ENCODE measurements at places on chromosomes 1 and 21.

GRCh38 chr1:43818691-43819090, 111.4 kb downstream of the ST3GAL3 start:
- DNase-seq = no peak

GRCh38 chr1:202703191-202703590, 7.1 kb downstream of the SYT2 start:
- DNase-seq = no peak

DNA sequence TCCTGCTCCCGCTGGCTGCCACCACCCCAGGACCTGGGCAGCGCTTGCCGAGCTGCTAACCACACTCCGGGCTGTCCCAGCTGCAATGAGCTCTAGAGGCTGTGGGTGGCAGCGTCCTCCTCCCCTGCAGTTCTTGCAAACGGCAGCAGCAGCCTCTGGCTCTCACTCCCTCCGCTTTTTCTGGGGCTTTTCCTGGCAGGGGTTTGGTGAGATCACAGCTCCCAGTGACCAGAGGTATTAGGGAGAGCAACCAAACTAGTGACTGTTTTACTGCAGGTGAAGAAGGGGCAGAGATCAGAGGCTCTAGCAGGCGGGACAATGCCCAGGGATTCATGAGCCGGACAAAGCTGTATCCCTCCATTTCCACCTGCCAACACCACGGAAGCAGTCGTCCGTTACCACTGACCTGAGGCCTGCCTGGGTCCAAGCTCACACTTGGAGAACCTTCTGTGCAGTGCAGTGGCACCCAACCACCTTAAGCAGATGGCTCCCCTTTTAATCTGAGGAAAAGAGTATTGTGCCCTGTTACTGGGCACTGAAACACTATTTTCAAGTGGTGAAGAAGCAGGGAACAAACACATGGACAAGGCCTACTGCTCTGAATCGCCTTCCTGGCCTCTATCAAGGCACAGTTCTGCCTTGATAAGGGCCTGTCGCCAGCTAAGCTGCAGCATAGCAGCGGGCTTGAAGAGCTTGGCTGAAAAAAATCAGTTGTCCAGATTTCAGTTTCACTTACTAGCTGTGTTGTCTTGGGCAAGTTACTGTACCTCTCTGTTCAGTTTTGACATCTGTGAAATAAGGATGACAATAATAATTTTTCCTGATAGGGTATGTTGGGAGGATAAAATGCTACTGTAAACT, at the start of gene F5:
Gene F5, minus strand, starts transcription at position 87 of the 861 bp plus-strand sequence. CDS start 95 bp downstream, outside the sequence.
- DNase-seq = peak; percentile 75

GRCh38 chr21:44677881-44678280, 4.1 kb downstream of the KRTAP12-1 start:
- DNase-seq = no peak

DNA sequence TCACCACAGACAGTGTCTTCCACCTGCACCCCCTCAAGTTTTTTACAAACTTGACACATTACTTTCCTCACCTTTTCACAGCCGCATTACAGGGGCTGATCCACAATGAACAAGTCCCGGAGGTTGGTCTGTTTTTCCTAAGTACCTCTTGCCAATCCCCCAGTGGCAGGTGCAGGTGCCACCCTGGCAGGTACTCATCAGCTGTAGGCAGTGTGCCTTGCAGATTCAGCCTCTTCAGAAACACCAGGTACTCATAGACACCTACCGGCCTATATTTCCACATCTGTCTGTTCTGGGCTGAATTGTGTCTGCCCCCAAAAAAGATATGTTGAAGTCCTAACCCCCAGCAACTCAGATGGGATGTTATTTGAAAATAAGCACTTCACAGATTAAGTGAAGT, 81.4 kb upstream of the CNIH3 start:
- DNase-seq = no peak

GRCh38 chr1:1250786-1251284, 4.3 kb upstream of the C1QTNF12 start:
- no peak for DNase-seq

DNA sequence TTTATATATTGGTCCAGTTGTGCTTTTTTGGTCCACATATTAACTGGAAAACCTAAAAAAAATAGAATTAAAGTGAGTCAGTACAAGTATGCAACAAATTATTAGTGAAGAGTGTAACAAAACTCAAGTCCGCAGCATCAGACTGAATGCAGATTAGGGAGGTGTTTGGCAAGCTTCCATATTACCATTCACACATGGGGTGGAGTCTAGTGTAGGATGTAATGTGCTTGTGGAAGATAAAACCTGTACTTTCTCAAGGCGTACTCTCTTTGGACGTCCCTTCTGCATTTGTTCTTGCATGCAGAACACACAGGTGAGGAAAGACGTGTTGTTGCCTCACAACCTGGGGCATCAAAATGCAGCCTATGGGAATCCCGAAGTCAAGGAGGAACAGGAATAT, 668.7 kb downstream of the MRPL39 start:
- no peak for DNase-seq

GRCh38 chr1:241716915-241717656, 65.0 kb downstream of the WDR64 start:
- DNase-seq = no peak

GRCh38 chr1:81220614-81221071, 580.1 kb upstream of the ADGRL2 start:
- DNase-seq = no peak

DNA sequence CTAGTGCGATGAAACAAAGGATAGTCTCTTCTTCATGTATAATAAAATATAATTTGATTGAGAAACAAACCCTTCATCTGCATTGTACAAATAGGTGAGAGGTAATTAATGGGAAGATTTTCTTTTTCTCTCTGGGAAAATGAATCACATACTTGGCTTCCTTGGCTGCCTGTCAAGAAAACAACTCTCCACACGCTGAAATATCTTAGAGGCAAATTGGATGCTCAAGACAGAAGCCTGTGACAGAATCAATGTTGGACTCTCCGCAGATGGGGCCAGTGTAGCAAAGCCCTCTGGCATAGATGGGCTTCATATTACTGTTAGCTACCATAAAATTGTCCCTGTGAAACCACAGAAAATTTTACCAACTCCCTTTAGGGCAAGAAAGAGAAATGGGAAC, 186.6 kb downstream of the GRIK1 start:
- no peak for DNase-seq

DNA sequence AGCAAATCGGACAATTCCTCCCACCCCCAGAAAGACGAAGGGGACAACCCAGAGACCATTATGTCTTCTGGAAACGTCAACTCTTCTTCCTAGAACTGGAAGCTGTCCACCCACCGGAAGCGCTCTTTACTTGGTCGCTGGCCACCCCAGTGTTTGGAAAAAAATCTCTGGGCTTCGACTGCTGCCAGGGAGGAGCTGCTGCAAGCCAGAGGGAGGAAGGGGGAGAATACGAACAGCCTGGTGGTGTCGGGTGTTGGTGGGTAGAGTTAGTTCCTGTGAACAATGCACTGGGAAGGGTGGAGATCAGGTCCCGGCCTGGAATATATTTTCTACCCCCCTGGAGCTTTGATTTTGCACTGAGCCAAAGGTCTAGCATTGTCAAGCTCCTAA, 3.2 kb downstream of the S1PR1 start:
- no peak for DNase-seq

GRCh38 chr1:101371259-101371658, 134.4 kb downstream of the S1PR1 start:
- DNase-seq = no peak

DNA sequence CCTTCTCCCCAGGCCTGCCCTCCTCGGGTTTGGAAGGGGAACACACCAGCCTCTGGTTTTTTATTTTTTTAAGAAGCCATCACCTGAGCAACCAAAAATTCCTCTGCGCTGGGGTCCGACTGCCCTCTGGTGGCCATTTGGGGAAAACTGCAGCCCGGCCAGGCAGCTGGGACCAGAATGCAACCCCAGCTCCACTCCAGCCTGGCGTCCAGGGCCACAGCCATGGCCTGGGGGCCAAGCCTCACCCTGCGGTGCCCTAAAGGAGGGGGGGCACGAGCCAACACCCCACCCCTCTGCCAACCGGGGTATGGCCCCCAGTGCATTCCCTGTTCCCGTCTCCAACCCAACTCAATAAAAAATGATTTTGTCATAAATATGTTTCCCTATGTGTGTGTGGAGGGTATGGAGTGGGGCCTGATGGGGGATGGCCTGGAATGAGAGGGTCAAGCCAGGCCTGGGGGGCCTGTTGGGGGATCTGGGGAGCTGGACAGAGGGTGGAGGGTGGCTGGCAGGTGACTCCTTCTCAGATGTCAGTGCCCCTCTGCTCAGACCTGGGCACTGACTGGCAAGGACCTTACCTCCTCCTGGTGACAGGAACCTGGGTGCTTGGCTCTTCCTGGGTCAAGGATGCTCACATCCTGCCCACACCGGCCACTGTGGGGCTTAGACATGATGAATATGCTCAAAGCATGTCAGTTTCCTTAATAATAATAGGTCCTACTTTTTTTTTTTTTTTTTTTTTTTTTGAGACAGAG, 3.2 kb downstream of the GPR3 start:
- peak; percentile 77 for DNase-seq

DNA sequence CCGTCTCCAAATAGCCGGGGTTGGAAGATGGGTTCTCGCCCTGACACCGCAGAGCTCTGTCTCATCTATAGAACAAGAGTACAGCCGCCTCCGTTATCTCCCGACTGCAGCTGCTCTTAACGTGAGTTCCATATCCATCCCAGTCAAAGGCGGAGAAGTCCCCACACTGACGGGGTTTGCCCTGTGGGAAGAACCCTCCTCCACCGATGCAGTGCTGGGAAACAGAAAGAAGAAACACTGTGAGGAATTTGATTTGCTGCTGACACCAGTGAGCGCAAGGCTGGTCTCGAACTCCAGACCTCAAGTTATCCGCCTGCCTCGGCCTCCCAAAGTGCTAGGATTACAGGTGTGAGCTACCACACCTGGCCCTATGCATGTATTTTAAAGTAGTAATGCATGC, 9.5 kb downstream of the ITLN2 start:
- no peak for DNase-seq

DNA sequence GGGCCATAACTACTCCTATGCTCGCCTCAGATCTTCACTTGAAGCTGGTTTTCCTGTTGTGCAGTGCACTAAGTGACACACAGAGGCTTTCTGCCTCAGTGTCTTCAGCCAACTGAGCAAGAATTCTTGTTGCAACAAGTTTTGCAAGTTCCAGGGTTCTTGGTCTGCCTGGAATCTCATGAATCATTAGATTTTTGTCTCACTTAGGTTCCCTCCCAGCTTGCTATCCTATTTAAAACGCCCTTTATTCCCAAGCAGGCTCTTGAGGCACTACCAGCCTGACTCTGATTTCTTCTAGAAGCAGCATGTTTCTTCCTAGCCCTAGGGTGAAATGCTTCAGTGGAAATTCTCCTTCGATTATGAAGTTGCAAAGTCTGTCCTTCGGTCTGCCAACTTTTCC, 158.8 kb downstream of the C1orf21 start:
- DNase-seq = no peak

- no peak for DNase-seq
Measured at GRCh38 chr1:198623752-198624647, 14.8 kb upstream of the PTPRC start.

DNA sequence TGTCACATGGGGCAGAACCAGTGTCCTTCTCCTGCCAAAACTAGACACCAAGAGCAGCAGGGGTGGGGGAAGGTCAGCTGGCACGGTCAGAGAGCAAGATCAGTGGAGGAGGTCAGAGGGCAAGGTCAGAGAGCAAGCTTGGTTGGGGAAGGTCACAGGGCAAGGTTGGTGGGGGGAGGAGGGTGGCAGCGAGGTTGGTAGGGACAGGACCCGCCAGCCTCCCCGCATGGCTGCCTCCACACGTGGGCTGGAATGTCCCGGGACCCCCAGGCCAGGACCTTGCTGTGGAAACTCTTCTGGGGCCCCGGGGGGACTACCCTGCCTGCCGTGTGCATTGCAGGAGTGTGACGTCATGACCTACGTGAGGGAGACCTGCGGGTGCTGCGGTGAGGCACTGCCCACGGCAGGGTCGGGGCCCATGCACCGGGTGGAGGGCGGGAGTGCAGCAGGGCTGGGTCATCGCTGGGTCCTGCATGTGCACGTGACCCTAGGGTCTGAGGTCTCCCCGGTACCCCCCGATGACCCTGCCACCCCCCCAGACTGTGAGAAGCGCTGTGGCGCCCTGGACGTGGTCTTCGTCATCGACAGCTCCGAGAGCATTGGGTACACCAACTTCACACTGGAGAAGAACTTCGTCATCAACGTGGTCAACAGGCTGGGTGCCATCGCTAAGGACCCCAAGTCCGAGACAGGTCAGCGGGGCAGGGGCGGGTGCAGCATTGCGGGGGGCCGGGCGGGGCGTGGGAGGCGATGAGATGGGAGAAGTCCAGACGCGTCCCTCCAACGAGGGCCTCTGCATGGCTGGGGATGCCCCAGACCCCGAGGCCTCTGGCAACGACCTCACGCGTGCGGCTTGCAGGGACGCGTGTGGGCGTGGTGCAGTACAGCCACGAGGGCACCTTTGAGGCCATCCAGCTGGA, 27.3 kb downstream of the COL6A2 start:
- DNase-seq = no peak

DNA sequence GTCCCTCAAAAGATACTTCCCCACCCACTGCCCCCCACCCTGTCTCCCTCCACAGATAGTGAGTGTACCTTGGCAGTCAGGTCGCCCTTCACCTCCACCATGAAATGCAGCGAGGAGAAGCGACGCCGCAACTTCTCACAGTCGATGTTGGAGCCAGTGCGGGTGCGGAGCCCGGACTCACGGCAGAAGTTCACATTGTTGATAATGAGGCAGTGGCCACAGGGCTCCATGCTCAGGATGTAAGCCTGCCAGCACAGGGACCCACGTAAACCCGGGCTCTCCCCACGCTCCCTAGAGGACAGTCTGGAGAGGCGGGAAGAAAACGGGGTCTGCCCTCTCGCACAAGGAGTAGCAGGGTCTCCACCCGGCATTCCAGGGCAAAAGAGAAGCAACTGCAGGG, 17.2 kb downstream of the CASP9 start:
- DNase-seq = no peak

DNA sequence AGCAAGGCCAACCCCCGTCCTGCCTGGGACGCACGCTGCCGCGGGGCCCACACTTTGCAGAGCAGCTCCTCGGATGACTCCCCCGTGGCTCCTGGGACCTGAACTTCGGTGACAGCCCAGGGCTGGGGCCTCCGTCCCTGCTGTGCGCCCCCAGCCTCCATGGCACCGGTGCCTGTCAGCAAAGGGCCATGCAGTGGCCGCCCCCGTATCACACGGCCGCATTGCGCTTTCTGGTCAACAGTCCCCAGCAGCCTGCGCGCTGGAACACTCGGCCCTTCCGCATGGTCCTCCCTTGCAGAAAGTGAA, 18.0 kb downstream of the NADK start:
- DNase-seq = no peak

All from inflammatory macrophage (primary cell).